AG09309 (cell line): ENCODE measurements at places on chromosomes 6 and 20.

GRCh38 chr6:96651816-96652215, 88.9 kb downstream of the FHL5 start:
- no peak for DNase-seq

DNA sequence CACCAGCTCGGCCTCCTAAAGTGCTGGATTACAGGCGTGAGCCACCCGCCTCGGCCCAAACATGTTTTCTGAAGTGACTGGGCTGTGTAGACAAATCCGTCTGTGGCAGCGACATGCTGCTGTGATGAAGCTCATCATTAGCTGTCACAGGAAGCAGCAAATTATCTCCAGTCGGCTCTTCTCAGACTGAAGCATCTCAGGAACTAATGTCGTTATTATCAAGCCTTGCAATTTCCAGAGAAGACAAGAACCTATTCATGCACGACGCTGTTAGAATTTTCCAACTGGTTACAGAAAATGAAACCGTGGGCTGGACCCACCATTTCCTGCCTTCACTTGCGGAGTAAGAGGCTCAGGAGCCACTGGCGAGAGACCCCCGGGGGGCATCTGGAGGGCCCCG, 17.1 kb upstream of the NTSR1 start:
- DNase-seq: no peak

DNA sequence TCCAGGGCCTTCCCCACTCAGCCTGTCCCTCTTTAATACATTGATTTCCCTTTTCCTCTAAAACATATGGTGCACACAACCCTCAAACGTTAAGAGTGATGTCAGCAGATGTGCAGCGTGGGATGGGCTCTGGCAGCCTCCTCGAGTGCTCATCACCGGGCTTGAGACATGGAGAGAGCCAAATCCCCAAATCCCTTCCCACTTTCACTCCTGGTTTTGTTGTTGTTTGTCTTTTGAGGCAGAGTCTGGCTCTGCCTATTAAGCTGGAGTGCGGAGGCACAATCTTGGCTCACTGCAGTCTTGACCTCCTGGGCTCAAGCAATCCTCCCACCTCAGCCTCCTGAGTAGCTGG, 5.8 kb upstream of the PLTP start:
- DNase-seq: no peak

GRCh38 chr6:104711371-104711770, 148.3 kb downstream of the HACE1 start:
- DNase-seq: peak; percentile 42
